Activated naive CD4-positive, alpha-beta T cell treated with anti-CD3 and anti-CD28 coated beads for 36 hours (primary cell): ENCODE measurements at places on chromosomes 7 and 10. TPM values are rescaled to one million over a fixed set of nuclear protein-coding genes. Genes with fewer than 3 reads are reported as not detected.

DNA sequence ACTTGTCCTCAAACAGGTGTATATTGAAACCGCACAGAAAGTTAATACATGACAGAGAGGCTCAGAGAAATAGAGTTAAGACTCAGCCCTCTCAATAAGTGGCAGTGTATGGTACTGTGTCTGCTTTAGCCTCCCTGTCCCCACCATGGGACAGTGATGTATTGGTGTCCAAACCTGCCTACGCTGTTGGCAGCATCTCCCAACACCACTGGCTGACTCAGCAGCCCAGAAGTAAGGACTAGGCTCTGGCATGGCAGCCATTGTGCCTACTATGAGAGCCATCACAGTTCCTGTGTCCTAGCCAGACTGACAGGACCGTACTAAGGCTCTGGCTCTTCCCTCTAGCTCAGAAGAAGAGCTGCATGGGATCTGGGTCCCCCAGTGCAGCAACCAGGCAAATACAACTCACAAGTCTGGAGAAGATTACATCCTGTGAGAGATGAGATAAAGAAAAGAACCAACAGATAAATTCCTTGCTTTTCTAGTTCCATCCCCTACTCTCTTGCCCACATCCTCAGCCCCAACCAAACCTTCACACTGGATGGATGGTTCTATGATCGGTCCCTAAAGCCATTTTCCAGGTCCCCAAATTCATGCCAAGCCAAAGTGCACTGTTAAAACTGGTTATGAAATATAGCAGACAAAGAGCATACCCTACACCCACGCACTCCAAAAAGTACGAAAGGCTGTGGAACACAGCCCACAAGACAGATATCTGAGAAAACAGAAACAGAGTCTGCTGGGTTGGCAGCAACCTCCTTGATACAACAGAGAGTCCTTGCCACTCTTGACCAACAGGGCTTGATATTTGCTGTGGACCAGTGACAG is 44.1 kb upstream of the DMTF1 start:
- H3K36me3 ChIP-seq: no peaks in the 10 kb centered on the region

- H3K27ac ChIP-seq: no peak overlapping the region
- no peaks in the 10 kb centered on the region for H3K36me3 ChIP-seq
- H3K4me1 ChIP-seq: no peaks in the 10 kb centered on the region
Observed at GRCh38 chr7:119561751-119562150, 711.2 kb upstream of the KCND2 start.

DNA sequence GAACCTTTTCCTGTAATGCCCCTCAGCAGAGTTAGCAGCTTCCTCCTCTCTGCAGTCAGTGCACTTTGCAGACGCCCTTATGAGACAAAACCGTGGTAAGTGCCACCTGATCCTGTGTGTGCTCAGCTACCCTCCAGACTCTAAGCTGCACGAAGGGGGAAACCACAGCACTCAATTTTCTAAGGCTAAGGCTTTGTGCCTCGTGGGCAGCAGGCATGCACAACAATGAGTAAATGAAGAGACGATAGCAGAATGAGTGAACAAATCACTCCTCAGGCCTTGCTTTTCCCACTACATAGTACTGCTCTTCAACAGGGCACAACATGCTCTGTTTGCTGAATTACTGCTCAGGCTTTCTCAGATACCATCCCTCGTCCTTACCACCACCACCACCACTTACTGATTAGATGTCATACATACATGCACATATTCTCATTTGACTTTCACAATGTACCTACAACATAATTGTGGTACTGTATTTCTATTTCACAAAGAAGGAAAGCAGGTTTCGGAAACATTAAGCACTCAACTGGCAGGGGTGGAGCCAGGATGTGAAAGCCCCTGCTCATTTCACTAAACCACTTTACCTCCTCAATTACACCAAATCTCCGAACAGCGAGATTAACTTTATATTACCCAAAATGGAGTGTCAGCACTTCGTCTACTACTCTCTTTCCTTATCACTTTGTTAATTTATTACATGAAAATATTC is 85.4 kb downstream of the ICA1 start:
- DNase-seq: peak; percentile 78
- H3K4me1 ChIP-seq: peaks cover 43% of the 10 kb centered on the region
- no peaks in the 10 kb centered on the region for H3K27me3 ChIP-seq
- H3K36me3 ChIP-seq: no peaks in the 10 kb centered on the region
- peak overlapping the region; percentile 47 for H3K4me3 ChIP-seq

Gene CARD11
- total RNA-seq: 105 TPM
